ENCODE measurements at places on chromosomes 3 and 15.

DNA sequence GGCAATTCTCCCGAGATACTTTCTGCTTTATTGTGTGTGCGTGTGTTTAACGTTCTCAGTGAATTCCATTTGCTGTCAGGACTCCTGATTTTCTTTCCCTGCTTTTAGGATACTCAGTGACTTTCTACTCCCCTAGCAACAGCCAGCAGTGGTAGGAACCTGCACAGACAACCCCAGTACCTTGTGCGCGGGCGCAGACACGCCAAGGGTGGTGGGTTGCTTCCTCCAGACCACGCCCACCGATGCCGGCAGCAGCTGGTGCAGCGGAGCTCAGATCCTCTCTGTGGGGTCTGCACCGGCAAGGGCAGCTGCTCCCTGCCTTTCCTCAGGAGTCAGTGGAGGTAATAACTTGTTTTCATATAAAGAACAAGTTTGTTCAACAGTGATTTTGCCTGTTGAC is 225.1 kb upstream of the NDN start:
- DNase-seq, result peak; percentile 40

DNA sequence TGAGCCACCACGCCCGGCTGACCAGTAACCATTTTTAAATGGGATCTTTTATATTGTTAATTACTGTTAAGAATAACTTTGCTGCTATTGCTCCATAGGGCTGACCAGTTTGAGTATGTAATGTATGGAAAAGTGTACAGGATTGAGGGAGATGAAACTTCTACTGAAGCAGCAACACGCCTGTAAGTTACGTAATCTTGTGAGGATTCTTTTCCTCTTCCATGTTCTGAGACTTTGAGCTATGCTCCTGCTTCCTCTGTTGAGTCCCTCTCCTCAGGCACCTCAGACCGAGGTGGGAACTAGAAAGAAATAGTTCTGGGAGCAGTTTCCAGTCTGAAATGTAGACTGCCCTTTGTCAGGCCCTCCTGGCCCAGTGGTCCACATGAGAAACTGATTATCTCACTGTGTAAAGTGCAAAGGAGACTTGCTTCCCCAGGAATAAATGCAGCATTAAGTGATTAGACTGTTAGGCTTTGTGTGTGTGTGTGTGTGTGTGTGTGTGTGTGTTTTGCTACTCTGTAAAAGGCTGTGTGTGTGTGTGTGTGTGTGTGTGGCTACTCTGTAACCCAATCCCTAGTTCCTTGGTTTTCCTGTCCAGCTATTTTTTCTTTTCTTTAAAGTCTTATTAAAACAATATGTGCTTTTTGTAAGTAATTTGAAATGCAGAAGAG is 5.2 kb downstream of the POLR2H start:
- DNase-seq, result no peak

- no peak for DNase-seq
These were observed 17.6 kb downstream of the C15orf62 start for GRCh38 chr15:40787344-40787841.

- DNase-seq, result no peak
These were observed 99.6 kb upstream of the UBE2E1 start for GRCh38 chr3:23706111-23706510.

DNA sequence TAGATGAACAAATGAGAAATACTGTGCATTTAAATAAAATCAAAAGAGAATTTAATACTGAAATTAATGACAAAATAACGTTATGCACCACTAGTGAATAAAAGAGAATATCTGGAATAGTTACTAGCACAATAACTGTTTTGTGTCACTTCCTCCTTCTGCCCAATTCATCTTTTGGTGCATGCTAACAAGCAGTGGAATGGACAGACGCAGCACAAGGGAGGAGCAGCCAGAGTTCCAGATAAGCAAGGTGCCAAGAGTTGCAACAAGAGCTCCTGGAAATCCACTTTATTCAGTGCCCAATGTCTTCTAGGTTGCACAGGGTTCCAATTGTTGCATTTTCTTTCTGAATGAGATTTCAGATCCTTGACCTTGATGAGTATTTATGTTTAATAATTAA is 66.5 kb upstream of the PLXND1 start:
- no peak for DNase-seq

GRCh38 chr3:129512595-129512994 is 15.8 kb upstream of the RHO start:
- no peak for DNase-seq

GRCh38 chr3:116339441-116340028 is 105.8 kb downstream of the LSAMP start:
- no peak for DNase-seq

DNA sequence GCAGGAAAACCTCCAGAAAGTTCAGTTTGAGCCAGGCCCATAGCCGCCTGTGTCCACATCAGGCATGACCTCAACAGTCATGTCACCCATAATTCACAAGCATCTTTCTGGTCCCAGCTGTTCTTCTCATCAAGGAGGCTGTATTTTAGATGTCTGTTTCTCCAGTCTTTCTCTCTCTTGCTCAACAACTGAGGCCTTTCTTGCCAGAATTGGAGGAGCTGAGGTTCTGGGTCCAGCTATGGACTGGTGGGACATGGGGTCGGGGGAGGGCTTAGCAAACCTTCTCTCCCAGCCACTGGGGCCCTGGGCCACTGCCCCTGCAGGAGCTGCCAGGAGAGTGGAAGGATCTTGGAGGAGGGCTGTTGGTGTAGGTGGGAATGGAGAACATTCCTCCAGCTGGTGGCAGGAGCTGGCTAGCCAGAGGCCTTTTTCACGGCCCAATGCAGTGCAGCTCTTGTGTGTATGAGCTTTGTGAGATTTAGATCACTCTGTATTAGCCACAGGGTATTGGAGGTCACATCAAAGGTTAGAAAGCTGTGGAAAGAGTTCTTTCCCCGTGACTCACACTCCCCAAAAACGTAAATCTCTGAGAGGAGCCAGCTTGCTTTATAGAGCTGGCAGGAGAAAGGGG is 23.5 kb downstream of the MAGEF1 start:
- DNase-seq, result no peak

- DNase-seq, result no peak
These were observed 111.9 kb upstream of the PTPRG start for GRCh38 chr3:61449327-61450040.

DNA sequence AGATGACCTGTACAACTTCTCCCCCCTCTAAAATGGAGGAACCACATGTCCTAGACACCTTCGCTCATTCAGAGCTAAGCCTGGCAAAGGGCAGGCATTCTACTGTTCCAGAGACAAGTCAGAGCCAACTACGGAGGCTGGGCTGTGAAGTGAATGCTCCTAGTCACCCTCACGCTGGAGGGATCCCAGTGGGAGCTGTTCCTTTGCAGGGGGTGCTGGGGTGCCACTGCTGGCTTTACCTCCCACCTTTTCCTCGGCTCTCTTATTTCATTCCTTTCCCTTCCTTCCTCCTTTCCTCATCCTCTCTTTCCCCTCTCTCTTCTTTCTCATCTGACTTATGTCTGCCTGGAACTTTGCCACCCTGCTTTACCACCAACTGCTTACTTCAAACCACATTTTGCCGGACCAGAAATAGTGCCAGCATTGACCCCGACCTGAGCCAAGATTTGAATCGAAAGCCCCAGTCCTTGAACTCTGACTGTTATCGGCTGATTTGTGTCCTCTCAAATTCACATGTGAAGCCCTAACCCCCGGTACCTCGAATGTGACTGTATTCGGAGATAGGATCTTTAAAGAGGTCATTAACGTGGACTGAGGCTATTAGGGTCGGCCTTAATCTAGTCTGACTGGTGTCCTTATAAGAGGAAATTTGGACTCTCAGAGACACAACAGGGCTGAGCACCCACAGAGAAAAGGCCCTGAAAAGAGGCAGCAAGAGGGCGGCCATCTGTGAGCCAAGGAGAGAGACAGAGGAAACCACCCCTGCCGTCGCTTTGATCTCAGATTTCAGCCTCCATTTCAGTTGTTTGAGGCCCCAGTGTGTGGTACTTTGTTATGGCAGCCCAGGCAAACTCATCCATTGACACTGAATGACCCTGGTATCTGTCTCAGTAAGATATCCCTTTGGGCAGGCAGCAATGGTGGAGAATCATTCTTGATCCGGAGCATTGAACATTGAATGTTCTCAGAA is 31.3 kb upstream of the TBC1D21 start:
- no peak for DNase-seq

DNA sequence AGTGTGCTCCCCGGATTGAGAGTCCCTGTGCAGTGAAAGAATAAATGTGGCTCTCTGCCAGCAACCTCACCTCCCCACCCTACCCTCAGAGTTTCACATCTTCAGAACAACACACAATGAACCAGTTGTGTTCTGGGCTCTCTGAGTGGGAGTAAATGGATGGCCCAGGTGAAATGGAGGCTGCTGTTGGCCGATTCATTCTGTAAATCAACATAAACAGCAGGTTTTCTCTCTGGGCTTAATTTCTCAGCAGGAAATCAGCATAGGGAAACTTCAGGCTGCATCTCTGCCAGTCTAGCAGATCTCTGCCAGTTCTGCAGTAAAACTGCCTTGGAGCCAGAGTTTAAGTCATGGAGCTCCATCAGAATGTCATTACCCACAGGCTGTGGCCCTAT is 54.6 kb upstream of the FURIN start:
- DNase-seq, result no peak

- no peak for DNase-seq
These were observed 309.4 kb upstream of the WNT5A start for GRCh38 chr3:55796533-55796932.

DNA sequence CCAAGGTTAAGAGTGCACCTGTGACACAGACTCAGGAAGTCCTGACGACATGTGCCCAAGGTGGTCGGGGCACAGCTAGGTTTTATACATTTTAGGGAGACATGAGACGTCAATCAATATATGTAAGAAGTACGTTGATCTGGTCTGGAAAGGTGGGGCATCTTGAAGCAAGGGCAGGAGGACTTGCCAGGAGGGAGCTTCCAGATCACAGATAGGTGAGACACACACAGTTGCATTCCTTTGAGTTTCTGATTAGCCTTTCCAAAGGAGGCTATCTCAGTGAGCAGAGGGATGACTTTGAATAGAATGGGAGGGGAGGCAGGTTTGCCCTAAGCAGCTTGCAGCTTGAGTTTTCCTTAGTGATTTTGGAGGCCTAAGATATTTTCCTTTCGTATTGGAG is 257.4 kb downstream of the CGGBP1 start:
- DNase-seq, result no peak

- no peak for DNase-seq
These were observed 2.0 kb upstream of the TPRG1 start for GRCh38 chr3:189169728-189170127.

- no peak for DNase-seq
These were observed 6.8 kb downstream of the NEIL1 start for GRCh38 chr15:75353604-75354003.

- no peak for DNase-seq
These were observed 527.9 kb upstream of the MDFIC2 start for GRCh38 chr3:70840106-70840870.

DNA sequence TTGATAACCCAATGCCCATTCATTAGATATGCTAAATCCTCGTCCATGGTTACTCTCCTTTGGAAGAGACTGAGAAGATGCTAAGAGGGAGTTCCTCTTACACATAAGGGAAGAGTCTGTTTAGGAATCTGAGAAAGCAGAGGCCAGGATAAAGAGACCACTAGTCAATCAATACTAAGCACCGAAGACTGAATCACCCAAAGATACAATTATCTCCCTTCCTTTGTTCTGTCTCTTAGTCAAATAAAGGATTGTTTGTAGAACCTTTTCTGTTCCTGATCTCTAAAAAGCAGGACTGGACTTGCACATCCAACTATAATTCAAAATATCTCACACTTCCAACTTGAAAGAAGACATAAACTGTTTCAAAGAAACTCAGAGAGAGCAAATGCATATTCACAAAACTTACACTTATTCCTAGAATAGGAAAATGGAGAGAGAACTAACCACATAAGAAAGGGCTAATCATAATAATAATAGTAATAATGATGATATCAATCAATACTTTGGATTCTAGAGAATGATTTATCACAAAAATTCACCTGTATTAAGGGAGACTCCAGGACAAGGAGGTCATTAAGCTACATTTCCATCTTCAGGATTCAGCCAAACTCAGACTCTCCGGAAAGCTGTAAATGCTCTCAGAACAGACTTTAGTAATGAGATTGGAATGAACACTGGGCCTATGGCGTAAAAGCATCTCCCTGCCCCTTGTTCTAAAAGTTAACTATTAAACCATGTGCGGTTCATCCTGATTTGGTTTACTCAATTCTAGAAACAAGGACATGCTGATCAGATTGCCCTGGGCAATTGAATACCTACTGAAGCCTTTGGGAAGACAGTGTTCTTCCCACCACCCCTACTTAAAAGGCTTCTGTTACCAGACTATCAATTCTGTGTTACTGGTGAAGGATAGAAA is 401.5 kb downstream of the ZBTB20 start:
- DNase-seq, result no peak

DNA sequence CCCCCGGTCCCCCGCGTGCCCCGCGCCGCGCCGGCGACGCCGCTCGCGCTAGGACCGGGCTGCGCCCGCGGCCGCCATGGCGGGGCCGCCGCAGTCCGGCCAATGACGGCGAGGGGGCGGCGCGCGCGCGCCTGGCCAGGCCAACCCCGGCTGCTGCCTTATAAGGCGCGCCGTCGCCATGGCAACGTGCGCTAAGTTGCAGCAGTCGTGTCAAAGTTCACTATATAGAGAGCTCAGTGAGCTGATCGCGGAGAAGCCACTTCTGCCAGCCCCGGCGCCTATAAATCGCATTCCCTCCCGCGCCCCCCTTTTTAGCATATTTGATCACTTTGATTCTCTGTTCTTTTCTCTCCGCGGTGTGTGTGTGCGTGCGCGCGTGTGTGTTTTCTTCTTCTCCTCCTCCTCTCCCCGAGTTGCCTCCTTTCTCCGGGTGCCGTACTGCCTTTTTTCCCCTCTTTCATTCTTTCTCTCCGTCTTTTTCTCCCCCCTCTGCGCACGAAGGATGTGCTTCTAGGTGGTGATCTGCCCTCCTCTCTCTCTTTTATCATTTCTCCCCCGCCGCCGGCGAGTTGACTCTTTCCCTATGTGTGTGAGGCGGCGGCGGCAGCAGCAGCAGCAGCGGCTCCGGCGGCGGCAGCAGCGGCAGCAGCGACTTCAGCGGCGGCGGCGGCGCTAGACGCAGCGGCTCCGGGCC is at the start of gene NR2F2:
NR2F2 (plus strand) TSS at position 251 of the 694 bp plus-strand sequence. CDS start 1,406 bp downstream, outside the sequence.
- peak; percentile 98 for DNase-seq

DNA sequence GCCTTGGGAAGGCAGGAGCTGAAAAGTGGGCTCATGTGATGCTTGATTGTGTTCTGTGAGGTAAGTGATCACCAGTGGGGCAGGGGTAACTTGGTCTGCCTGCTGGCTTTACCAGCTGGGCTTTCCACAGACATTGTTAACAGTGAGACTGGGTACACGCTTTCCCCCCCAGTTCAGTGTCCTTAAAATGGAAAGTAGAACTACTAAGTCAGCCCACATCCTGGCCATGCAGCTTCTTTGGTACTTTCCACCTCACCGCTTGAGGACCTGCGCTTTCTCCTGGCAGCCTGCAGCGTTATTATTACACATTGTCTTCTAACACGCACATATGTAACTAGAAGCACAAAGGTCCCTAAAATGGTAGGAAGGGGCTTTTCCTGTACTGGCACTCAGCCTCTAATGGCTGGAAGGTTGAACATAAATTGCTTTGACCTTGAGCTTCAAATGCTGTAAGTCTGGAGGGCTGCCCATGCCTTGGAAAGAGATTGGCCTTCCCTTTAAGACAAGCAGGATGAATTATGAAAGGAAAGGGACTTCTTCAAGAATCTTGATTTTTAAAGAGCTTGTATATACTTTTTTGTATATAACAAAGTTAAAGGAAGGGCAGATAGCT is 216.1 kb upstream of the ROPN1 start:
- DNase-seq, result no peak

- DNase-seq, result no peak
These were observed 47.7 kb upstream of the GRIP2 start for GRCh38 chr3:14587740-14588360.

- no peak for DNase-seq
These were observed 62.6 kb upstream of the IQSEC1 start for GRCh38 chr3:13135811-13136321.
